ENCODE measurements at places on chromosomes 5 and 9.
A peak's percentile ranks its signal among the peaks of the same experiment; 100 is the strongest.

GRCh38 chr5:150485693-150486401, 22.1 kb upstream of the NDST1 start:
- no peak for DNase-seq

DNA sequence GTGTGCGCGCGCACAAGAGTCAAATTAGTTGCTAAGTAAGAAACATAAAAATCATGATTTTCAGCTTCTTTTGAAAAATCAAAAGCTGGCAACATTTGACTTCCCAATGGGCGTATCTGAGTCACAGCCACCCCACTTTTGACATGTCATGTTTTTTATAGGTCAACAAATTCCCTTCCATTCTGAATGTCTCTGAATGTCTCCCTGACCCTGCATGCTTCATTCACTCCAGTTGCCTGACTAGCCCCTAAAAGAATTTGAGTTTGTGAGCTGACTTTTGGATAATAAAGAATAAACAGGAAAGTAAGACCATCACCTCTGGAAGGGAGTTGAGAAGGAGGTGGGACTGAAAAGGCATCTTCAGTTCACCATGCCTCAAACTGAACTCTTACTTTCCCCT, 20.2 kb upstream of the GLIS3 start:
- DNase-seq: no peak

DNA sequence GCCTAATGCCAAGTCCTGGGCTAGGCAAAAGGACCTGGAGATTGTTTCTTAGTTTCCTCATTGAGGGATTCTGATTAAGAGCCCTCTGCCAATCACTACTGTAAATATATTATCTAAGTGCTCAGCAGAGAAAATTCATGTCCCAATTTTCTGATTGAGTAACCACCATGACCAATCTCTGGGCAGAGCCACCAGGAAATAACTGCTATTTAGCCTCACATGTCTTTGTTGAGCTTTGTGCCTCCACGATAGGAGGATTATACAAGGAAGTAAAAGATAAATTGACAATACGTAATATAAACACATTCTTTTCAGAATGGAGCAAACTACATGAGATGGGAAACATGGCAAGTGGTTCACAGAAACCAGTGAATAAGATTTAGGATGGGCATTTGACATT, 396.1 kb upstream of the PAPPA start:
- DNase-seq: no peak

DNA sequence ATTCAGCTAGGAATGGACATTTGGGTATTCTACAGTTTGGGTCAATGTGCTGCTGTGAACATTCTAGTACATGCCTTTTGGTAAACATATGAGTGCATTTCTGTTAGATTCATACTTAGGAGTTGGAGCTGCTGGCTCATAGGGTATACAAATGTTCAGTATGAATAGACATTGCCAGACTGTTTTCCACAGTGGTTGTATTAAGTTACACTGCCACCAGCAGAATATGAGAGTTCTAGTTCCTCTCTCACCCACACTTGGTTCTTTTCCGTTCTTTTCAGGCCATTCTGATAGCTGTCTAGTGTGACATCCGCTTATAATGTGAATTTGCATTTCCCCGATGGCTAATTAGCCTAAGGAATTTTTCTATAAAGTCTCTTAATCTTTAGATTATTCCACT, 25.0 kb downstream of the STOM start:
- DNase-seq: no peak

DNA sequence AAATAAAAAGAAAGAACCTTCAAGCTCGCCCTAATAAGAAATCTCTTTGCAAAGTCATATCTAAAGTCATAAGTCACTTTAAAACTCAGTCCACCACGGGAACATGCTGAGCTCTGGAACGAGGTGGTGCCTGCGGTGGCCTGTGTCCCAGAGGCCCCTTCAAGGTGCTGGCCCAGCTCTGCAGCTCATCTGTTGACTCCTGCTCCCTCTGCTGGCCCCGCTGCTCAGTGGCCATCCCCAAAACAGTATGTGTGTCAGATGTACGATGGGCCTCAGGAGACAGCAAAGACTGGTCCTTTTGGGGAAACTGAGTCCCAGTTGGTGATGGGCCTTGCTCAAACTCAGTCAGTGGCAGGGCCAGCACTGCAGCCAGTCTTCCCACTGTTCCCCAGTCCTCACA, 22.8 kb upstream of the FOXB2 start:
- DNase-seq: peak; percentile 8

DNA sequence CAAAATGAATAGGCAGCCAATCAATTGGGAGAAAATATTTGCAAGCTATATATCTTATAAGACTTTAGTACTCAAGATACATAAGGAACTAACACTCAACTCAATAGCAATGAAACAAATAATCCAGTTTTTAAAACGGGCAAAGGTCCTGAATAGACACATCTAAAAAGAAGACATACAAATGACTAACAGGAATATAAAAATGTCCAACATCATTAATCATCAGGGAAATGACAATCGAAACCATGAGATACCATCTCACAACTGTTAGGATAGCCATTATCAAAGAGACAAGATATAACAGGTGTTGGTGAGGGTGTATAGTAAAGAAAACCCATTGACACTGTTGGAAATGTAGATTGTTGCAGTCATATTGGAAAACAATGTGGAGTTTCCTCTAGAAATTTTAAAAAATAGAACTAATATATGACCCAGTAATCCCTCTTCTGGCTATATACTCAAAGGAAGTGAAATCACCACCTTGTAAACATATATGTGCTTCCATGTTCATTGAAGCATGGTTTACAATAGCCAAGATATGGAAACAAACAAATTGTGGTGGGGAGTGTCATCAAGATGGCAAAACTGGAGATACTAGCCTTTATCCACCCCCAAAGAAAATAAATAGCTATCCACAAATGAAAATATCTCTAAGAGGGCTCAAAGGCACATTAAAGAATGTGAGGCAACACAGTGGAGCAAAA, 13.9 kb upstream of the BTNL3 start:
- no peak for DNase-seq

DNA sequence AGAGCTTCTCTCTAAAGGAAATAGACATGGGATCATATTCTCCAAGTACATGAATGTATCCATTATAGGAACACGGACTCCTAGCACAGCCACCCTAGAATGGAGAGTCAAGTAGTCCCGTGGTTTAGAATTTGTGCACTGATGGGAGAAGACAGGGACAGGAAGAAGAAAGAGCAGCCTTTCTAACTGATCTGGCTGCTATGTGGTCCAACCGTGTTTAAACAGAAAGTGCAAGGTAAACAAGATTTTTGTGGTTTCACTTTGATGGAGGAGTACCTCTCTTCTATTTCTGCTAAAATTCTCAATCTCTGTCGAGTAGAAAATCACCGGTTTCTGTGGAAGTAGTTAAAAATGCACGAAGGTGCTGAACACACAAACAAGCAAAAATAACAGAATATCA, 171.3 kb downstream of the ST8SIA4 start:
- DNase-seq: no peak

DNA sequence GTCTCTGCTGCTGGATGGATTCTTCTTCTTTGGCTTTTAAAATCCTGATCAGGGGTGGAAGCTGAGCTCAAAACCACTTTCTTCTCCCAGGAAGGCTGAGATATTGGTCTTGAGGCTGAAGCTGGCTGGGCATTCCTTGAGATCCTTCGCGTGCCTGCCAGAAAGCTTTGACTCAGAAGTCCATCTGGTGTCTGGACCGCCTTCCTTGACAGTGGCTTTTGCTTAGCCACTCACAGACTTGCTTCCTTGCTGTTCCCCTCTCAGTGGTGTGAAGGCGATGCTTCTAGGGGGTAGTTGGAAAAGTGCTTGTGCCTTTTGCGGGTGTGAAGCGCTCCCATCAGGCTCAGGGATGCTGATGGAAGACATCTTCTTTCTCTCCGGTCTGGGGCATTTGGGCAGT, 45.9 kb downstream of the RGS3 start:
- no peak for DNase-seq

DNA sequence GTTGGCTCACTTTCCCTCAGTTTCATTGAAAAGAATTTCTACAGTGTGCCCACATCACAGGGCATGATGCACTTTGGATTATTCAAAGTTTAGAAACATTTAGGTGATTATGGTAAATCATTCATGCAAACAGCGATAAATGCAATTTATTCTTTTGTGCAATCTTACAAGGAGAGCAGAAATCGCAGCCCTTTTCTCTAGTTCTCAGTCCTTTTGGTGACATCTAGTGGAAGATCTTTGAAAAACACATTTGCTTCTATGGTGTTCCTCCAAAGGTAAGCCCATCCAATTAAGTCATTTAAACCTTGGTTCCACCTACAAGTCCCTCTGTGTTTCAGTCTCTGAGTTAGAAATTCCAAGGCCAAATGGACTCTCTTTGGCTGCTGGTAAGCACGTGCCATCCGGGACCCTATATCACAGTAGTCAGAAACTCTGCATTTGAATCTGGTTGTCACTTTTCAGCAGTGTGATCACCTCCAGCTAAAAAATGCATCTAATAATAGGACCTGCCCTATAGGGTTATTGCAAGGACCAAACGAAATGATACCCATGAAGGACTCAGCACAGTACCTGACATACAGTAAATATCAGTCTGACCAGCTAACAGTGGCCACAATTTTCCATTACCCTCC, 66.4 kb downstream of the MACROH2A1 start:
- DNase-seq: peak; percentile 26

- DNase-seq: no peak
Measured at GRCh38 chr9:18888290-18888689, 144.7 kb downstream of the SAXO1 start.

DNA sequence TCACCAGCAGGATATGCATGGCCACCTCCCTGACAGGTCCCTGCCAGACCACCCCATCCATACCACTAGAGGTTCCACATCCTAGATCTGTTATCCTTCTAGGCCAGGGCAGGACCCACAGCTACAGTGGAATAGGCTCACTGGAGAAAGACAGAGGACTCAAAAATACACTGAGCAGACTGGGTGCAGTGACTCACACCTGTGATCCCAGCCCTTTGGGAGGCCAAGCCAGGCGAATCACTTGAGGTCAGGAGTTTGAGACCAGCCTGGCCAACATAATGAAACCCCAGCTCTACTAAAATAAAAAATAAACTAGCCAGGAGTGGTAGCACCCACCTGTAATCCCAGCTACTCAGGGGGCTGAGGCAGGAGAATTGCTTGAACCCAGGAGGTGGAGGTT, 56.5 kb upstream of the TESK1 start:
- DNase-seq: no peak

DNA sequence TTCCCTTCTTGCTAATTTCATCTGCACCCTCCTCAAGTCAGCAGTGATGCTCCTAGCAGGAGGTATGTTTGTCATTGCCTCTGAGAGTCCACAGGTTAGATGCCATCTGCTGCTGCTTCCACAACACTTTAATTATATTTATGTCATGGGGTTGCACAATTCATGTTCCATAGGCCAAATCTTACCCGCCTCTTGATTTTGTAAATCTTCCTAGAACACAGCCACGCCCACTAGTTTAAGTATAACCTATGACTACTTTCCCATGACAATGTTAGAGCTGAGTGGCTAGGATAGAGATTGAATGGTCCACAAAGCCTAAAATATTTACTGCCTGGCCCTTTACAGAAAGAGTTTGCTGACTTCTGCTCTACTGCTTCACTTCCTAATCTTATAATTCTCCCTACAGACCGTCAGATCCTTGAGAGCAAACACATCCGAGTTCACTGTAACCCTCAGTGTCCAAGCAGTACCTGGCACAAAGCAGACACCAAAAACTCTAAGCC, 21.1 kb downstream of the LIFR start:
- DNase-seq: no peak

GRCh38 chr5:32539981-32540845, 45.1 kb upstream of the SUB1 start:
- no peak for DNase-seq

GRCh38 chr5:122607818-122608217, 167.1 kb upstream of the SNX2 start:
- no peak for DNase-seq

GRCh38 chr9:136086213-136086881, 8.7 kb downstream of the NACC2 start:
- DNase-seq: no peak

- no peak for DNase-seq
Measured at GRCh38 chr9:130351343-130351742, 85.8 kb downstream of the HMCN2 start.

DNA sequence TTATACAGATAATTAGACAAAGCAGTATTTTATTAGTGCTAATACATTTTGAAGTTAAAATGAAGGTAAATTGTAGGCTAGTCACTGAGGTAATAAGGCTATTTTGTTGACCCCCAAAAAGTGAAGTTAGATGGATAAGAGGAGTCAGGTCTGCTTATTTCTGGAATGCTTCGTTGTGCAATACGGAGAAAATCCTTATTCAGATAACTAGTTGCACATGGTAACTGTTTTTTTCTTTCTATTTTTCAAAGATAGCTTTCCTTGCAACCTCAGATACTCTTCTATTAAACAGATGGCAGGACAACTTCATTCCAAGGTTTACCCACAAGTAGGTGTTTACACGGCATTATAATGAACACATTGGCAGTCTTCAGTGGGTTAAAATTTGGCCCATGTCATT, 101.1 kb downstream of the TMEM174 start:
- DNase-seq: peak; percentile 38

DNA sequence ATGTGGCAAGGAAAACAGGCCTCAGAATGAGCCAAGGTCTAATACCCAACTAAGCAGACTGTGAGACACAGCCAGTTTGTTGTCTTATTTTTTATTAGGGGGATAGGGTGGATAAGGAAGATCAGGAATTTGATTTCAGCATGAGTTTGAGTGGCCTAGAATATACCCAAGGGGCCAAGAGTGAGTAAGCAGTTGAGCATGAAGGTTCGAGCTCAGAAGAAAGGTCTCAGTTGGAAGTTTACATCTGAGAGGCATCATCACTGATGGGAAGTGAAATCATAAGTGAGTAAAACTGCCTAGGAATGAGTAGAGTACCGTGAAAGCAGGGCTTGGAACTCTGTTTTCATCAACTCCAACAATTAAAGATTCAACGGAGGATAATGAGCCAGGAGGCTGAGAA, 12.6 kb downstream of the PSMD5 start:
- DNase-seq: no peak

- DNase-seq: no peak
Measured at GRCh38 chr5:72555871-72556270, 48.7 kb upstream of the ZNF366 start.

DNA sequence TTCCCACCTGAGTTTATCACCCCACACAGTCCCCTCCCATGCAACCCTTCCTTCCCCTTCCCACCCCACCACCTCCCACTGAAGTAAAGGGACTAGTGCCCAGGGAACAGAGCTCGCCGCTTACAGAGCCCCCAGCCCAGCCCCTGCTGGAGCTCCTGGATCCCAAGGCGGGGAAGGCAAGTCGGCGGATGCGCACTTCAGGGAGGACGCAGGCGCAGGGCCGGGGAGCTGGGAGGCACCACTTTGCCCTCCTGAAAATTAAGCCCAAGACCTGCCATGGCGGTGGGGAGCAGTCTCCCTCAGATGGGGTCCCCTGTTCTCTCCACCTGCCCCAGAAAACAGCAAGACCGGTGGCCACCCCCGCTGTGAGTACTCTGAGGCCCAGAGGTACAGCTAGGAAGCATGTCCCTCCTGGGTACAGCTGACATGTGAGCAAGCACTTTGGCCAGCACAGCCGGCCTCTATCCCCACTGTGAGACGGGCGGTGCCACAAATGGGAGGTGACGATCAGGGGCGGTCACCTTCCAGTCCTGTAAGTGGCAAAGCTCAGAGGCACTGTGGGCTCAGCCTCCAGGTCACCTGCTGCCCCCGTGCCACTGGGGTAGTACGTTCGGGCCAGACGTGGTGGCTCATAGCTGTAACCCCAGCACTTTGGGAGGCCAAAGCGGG, 45.9 kb downstream of the COL23A1 start:
- DNase-seq: no peak
